ENCODE measurements at places on chromosomes 6 and 20.

- DNase-seq: no peak
Observed at GRCh38 chr6:161649068-161649467, 375.2 kb upstream of the AGPAT4 start.

- DNase-seq: no peak
Observed at GRCh38 chr6:22108199-22108598, 188.6 kb downstream of the PRL start.

DNA sequence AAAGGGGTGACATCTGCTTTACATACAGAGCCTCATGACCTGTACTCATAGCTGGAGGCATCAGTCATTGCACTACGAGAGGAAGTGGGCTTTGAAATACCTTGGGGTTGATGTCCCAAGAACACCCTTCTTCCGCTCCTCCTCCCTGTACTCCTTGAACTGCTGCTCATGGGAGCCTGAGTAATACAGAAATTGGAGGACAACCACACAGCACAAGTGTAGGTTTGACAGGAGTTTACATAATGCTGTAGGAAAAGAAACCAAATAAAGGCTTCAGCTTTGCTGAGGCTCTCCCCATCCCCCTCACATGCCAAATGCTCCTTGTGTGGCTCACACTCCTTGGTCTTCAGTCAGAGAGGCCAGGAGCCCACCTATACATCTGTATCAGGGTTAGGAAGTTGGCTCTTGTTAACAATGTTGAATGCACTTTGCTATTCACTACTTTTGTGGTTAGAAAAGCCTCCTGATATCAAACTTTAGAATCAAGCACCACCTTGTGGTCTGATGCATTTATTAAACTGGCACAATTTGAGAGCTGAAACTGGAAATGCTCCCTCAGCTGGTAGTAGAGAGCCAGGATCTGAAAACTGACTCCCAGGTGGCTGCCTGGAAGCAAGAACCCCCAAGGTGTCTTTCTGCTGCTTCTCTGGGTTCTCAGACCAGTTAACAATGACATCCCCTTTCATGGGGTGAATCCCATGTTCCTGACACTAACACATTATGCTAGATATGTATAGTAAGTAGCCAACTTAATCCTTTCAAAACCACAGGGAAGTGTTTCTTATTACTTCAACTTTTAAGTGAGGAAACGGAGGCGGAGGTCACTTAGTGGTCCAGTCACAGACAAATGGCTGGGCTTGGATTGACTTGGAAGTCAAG lies 56.2 kb upstream of the EDN1 start:
- no peak for DNase-seq

GRCh38 chr6:29790626-29791025 lies 37.0 kb upstream of the HLA-G start:
- no peak for DNase-seq

DNA sequence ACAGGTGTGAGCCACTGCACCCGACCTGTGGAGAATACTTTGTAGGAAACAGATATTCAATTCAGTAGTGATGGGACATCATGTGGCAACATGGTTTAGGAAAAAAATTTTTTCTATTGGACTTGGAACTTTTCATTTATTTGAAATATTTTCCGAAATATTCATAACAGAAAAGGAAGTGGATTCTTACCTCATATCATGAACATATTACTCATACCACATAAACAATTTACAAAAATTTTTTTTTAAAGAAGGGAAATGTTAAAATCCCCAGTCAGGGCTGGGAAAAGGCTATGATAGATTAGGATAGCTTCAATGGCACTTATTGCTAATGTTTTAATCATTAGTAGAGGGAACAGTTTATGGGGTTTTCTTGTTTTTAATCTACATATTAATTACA lies 6.8 kb upstream of the ALDH8A1 start:
- DNase-seq: no peak

DNA sequence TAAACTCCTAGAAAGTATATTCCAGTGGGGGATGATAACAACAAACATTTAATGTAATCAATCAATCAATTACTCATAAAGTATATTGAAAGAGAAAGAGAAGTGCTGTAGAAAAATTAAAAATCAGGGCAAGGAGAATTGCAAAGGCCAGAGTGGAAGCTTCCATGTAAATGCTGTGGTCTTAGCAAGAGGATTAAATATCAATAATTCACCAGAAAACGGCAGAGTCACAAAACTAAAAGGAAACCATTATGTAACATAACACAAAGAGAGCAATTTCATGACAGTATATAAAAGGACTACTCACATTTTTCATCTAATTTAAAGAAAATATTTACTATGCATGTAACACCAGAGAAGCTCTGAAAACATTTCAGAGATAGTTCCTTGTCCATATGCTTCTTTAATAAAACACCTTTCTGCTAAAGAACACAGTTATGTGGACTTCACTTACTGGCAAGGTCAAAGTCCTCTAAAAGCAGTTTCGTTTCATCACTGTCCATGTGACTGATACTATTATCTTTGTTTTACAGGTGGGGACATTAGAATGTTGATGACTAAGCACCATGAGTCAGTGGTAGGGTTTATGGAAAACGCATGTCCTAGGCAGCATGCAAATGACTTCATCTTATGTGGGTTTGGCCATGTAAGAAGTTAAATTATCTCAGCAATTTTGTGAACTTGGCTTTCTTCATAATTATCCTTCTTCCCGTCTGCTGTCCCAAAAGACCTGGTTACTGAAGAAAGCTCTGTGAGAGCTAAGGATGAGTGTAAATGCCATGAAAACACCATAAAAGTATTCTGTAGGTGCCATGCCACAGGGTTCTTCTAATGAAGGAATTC lies 185.8 kb upstream of the TENT5A start:
- DNase-seq: peak; percentile 17

- no peak for DNase-seq
Observed at GRCh38 chr6:3788408-3789017, 37.0 kb upstream of the PXDC1 start.

DNA sequence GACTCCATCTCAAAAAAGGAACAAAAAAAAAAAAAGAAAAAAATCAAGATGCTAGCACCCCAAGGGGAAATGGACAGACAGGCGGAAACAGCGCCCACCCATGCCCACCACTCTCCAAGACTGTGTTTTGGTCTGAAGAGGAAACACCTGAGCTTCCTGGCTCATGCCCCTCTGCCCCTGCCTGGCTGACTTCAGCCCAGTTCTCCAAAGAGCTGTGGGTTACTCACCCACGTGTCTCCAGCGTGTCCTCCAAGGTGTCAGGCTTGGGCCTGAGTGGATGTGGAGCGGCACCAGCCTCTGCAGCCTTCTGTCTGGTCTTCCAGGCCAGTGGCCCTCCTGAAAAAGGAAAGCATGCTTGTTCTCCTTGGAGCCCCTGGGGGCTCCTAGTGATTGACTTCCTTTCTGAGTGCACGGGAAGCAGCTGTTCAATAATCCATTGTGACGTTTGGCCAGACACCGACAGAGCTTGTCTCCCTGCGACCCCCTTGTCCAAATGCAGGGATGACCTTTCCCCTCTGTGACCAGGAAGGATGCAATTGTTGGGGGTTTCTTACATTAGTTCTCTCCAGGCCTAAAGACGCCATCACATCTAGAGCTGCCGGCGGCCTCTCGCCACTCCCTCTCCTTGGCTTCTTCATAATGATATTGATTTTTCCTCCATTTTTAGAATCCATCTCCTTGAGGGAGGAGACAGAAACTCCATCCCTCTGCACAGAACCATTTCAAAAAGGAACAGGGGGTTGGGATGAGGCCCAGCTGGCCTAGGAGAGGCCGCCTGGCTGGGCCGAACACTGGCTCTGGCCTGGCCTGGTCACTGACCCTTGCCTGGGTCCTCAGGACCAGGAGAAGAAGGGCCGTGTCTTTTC lies 58.4 kb downstream of the ADNP start:
- no peak for DNase-seq

DNA sequence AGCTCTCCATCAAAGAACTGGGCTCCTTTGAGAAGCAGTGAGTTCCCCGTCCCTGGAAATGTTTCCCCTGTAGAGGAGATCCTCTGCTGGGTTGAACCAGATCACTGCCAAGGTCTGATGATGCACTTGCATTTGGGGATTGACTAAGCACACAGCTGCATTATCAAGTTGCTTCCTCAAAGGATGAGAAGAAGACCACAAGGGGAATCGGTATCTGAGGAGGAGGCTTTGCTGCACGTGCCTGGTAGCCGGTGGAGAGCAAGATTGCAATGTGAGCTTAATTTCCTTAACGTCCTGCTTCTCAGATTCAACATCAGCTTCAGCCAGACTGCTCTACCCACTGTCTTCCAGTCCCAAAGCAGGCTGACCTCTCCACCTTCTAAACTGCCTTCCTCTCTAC lies 128.8 kb upstream of the STMND1 start:
- no peak for DNase-seq

GRCh38 chr6:106377061-106377540 lies 16.6 kb downstream of the CRYBG1 start:
- no peak for DNase-seq

GRCh38 chr6:168417679-168418557 lies 23.1 kb upstream of the SMOC2 start:
- DNase-seq: no peak

- DNase-seq: no peak
Observed at GRCh38 chr6:1383729-1384548, 5.4 kb upstream of the FOXF2 start.

DNA sequence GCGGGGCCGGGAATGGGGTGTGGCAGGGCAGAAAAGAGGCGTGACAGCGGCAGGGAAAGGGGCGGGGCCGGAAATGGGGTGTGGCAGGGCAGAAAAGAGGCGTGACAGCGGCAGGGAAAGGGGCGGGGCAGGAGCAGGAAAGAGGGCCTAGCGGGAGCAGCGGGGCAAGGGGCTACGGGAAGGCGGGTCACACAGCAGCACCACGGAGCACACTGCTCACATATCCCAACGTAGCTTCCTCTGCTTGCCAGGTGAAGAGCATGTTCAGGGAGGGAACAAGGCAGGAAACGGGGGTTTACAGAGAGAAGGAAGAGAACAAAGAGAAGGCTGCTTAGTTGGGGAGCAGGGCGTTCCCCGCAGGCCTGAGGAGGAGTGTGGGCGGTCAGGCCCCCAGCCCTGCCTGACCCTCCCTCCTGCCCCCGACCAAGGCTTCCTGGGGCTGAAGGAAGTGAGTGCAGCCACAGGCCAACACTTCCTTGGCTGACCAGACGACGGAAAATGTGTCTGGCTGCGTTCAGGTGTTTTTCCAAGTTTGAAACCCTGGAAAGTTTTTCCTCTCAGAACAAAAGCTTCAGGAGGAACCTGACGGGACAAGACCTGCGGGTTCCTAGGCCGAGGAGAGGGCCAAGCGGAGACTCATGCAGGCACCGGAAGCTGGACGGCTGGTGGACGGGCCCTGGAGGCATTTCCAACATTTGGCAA lies 13.8 kb downstream of the UCKL1 start:
- DNase-seq: no peak

Measured in HuH-7.5 (cell line).